Bronchial epithelial cell (primary cell): ENCODE measurements at places on chromosomes 2 and 18.
A peak's percentile ranks its signal among the peaks of the same experiment; 100 is the strongest.

GRCh38 chr2:163717515-163717914 is 18.3 kb downstream of the FIGN start:
- peak; percentile 54 for DNase-seq

DNA sequence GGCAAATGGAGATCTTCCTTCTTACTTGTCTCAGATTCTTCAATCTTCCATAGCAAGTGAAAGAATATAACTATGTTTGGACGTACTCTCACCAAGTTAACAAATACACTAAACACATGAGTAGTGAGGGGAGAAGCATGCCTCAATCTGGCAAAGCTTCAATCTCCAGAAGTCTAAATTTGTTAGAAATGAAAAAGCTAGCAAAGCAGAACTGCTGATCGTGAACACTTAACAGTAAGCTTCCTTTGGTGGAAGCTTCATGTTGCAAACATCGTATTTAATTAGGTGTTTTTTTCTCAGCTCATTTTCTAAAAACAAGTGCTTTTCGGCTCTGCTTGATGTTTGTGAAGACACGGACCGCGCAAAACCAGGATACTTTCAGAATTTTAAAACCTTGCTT is 12.7 kb upstream of the SCN1A start:
- no peak for DNase-seq

GRCh38 chr2:17576802-17577201 is 36.3 kb downstream of the VSNL1 start:
- DNase-seq: peak; percentile 96

GRCh38 chr2:71605781-71606241 is 152.4 kb downstream of the DYSF start:
- no peak for DNase-seq

DNA sequence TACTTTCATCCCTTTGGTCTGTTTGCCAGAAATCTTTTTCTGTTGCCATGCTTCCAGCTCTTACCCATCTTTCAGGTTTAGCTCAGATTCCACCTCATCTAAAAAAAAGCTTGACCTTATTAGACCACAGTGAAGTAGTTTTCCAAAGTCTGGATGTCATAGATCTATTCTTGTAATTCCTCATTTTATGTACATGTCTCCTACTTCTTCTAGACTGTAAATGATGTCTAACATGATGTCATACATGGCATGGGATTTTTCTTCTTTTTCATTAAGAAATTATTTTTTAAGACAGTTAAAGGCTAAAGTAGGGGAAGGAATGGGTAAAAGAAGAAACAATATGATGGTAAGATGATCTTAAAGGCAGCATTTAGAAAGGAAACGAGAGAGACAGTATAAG is 11.3 kb downstream of the GLS start:
- DNase-seq: no peak
